ENCODE measurements at places on chromosomes 6 and 20.

DNA sequence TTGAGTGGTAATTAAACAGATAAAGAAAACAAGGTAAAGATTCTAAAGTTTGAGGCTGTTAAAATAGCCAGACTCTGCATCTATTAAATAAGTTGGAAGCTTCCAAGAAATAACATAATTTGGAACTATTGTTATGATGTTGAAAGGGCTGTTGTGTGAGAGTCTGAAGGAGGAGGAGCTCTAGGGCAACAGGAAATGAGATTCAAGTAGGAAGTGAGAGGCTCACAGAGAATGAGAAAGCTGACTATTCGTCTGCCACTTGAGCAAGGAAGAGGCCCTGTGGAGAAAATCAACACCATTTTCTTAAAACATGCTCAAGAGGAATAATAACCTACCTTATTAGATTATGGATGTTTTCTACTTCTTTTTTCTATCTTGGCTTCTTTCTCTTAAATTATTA lies 185.2 kb downstream of the SLC24A3 start:
- no peak for DNase-seq

DNA sequence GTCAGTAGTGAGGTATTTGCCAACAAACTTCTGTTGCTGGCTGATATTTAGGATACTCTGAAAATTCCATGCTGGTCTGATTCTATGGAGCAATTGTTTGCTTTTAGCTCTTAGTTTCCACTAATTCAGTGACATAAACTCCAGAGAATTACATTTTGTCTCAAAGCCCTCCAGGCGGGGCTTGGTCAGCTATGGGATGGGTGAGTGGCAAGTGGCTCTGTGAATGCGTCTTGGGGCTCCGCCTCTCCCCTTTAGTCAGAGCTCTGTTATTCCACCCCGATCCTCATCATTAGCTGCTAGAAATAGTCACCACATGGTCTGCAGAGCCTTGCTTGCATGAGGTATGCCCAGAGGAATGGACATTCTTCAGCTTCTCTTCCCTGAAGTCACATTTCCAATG lies 540.6 kb downstream of the QKI start:
- peak; percentile 41 for DNase-seq

DNA sequence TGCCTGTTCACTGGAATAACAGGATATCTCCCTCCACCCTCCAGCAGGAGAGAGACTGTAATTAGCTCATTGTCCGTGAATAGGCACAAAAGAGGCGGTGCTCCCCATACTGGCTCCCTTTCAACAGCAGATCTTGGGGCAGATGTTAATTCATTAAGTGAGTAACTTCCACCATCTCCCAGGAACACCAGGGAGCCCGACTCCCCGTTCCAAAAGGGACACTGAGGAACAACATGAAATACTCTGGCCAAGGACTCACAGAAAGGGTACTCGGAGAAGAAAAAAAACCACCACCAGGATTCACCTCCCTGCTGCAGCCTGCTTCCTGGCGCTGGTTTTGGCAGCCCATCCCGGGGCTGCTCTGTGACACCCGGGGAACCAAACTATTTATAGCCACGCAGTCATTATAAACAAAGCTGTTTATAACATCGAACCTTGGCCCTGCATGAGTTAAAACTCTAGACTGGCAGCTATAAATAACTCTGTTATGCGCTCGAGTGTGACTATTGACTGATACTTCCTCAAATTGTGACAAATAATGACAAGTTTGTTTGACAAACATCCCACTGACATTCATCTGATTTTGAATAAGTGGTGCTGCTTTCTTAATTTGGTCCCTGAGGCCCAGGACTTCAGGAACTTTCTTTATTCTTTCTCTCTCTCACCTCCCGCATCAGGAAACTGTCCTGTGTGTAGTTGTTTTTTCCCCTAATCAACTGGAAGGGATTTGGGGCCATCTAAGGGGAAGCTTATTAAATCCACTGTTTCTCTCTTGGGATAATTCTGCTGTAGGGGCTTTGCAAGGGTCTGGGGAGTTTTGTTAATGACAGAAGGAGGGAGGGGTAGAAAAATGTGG lies 521.6 kb downstream of the CD83 start:
- DNase-seq: no peak

- DNase-seq: no peak
Observed at GRCh38 chr6:44258921-44259320, 1.6 kb upstream of the SLC35B2 start.

GRCh38 chr20:20505554-20505953 lies 137.7 kb downstream of the INSM1 start:
- DNase-seq: no peak

GRCh38 chr6:169165561-169166300 lies 87.9 kb downstream of the THBS2 start:
- DNase-seq: no peak

- peak; percentile 98 for DNase-seq
Observed at GRCh38 chr6:30781743-30782424, 37.5 kb upstream of the IER3 start.
